ENCODE measurements at places on chromosomes 7 and 10.

- DNase-seq: no peak
Measured at GRCh38 chr7:93921607-93922566, at the start of gene GNG11. Gene GNG11, plus strand, starts transcription at chr7:93921735. Its CDS starts 403 bp downstream, at chr7:93922138.

DNA sequence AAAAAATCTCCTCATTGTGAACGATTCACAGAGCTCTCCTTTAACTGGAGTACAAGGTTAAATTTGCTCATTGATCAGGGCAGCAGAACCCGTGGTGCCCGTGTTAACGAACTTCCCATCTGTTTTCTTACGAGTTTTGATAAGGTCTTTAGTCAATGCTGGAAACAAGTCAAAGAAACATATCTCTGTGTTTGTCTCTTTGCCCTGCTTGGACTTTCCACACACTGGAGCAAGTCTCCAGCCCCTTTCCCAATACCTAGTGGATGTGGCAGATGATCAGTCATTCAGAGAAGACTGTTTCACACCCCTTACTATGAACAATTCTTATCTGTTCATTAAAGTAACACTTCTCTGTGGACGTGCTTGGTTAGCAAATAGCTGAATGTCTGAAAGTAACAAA is 121.3 kb downstream of the ARID5B start:
- peak; percentile 74 for DNase-seq

GRCh38 chr7:98992076-98992475 is 113.7 kb downstream of the TRRAP start:
- no peak for DNase-seq

- no peak for DNase-seq
Measured at GRCh38 chr10:29619241-29619669, 15.5 kb downstream of the SVIL start.

GRCh38 chr10:93495654-93496321 is 624 bp upstream of the CEP55 start:
- no peak for DNase-seq
